ENCODE measurements at places on chromosomes 5 and 9.

DNA sequence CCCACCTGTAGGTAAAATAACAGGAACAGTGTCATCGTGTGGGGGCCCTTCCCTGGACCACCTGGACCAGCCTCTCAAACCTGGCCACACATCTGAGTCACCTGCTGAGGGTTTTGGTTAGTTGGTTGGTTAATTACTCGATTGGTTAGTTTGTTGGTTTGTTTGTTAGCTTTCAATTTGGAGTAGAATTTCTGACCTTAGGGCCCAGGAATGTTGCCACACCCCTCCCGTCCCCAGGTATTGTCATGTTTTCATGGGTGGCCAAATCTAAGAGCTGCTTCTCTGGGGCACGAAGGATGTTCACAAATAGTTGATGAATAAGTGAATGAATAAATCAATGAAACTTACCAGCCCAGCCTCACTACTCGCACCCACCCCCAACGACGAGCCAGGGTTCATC is 21.9 kb downstream of the NTNG2 start:
- H3K27me3 ChIP-seq = peaks cover 3% of the 10 kb centered on the region
- no peaks in the 10 kb centered on the region for H3K4me1 ChIP-seq
- H3K27ac ChIP-seq = no peak overlapping the region
- H3K36me3 ChIP-seq = no peaks in the 10 kb centered on the region
- H3K4me3 ChIP-seq = no peak overlapping the region

DNA sequence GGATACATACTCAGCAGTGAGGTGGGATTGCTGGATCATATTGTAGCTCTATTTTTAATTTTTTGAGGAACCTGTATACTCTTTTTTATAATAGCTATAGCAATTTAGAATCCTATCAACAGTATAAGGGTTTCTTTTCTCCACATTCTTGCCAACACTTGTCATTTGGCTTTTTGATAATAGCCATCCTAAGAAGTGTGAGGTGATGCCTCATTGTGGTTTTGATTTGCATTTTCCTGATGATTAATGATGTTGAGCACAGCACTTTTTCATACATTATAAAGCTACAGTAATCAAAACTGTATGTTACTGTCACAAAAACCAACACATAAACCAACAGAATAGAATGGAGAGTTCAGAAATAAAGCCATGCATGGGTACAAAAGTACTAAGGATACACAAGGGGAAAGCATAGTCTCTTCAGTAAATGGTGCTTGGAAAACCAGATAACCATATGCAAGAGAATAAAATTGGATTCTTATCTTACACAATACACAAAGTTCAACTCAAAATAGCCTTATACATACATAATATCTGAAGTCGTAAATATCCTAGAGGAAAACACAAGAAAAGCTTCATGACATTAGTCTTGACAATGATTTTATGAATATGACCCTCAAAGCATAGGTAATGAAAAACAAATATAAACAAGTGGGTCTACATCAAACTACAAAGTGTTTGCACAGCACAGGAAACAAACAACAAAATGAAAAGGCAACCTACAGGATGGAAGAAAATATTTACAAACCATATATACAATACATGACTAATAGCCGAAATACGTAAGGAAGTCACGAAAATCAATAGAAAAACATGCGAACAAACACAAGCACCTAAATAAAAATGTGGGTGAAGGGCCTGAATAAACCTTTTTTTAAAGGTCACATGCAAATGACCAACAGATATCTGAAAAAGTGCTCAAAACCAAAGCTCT is 287.8 kb upstream of the DAB2 start:
- DNase-seq = no peak
- no peaks in the 10 kb centered on the region for H3K27me3 ChIP-seq
- H3K27ac ChIP-seq = no peak overlapping the region
- no peak overlapping the region for H3K4me3 ChIP-seq

DNA sequence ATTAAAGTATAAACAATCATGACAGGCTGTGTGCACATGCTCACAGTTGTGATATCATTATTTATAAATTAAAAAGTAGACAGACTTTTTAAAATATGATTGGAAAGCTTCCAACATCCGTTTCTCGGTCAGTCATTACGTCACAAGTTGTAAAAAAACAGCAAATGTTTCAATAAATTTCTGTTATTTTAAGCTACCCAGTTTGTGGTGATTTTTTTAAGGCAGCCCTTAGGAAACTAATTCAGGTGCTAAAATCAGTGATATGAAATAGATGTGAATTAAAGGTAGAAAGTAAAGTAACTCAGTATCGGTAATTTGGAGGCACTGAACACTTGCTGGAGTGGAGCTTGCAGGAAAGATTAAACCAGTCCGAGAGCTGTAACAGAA is 1.2 kb downstream of the CCNH start:
- no peaks in the 10 kb centered on the region for H3K27me3 ChIP-seq
- H3K4me1 ChIP-seq = peaks cover 6% of the 10 kb centered on the region
- peaks cover 2% of the 10 kb centered on the region for H3K36me3 ChIP-seq
- H3K27ac ChIP-seq = no peak overlapping the region
- no peak for DNase-seq

DNA sequence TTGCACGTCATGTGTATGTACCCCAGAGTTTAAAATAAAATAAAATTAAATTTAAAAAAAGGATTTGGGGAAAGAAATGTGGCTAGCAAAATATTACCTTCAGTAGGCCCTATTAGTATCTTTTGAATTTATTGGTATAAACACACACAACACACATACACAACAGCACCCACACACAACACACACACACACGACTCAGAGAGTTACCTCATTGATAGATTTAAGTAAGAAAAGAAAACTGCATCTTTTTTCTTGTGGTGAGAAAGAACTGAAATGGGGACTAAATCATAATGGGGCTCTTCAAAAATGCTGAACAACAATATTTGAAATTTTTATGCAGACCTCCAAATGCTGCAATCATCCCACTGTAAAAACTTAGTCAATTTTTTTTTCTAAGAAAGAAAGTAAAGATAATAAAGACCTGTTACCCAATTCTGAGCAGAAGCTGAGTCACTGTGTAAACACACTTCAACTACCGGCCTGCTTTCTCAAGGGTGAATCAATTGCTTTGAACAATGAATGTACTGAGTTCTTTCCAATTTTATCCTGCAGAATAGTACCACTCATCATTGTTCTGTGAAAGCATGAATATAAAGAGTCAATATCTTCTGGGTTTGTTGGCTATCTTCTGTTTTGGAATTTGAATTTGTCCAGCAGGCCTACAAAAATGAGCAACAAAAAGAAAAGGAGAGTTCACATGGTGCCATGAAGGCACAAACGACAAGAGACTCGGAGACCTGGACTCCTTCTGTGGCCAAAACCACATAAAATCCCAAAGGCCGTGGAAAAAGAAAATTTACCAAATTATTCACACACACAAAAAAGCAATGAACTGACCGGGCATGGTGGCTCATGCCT is 57.9 kb upstream of the CCNG1 start:
- H3K27ac ChIP-seq = peak overlapping the region; percentile 42
- no peak overlapping the region for H3K4me3 ChIP-seq
- H3K36me3 ChIP-seq = no peaks in the 10 kb centered on the region
- H3K27me3 ChIP-seq = no peaks in the 10 kb centered on the region
- peaks cover 15% of the 10 kb centered on the region for H3K4me1 ChIP-seq
